ENCODE measurements at places on chromosomes 1 and 21.

GRCh38 chr1:43422995-43423671, 30.6 kb downstream of the HYI start:
- DNase-seq = no peak

- no peak for DNase-seq
Measured at GRCh38 chr1:154582885-154583284, 15.3 kb downstream of the CHRNB2 start.

- DNase-seq = peak; percentile 87
Measured at GRCh38 chr1:225746361-225747179, 31.1 kb upstream of the SRP9 start.

- peak; percentile 14 for DNase-seq
Measured at GRCh38 chr1:40450495-40451237, 390 bp downstream of the ZFP69B start.

- DNase-seq = no peak
Measured at GRCh38 chr1:8031176-8031785, 5.2 kb upstream of the ERRFI1 start.

- no peak for DNase-seq
Measured at GRCh38 chr1:233639611-233640010, 25.7 kb downstream of the KCNK1 start.

DNA sequence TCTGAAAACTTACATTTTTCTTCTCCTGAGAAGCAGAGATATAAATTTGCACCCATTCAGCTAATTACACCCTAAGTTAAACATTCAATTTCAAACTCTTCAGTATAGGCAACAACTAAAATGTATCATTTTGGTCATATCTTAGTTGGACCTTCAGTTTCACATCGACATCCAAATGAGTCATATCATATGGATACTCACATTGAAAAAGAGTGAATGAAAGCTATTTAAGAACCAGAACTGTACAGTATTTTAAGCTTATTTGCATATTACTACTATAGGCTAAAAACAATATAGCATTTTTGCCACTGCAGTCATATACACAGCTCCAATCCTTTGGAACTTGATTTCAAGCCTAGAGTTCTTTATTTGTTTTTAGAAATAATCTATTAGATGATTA, 33.6 kb downstream of the USP25 start:
- no peak for DNase-seq

- no peak for DNase-seq
Measured at GRCh38 chr1:1281533-1282321, 1.5 kb downstream of the SCNN1D start.

DNA sequence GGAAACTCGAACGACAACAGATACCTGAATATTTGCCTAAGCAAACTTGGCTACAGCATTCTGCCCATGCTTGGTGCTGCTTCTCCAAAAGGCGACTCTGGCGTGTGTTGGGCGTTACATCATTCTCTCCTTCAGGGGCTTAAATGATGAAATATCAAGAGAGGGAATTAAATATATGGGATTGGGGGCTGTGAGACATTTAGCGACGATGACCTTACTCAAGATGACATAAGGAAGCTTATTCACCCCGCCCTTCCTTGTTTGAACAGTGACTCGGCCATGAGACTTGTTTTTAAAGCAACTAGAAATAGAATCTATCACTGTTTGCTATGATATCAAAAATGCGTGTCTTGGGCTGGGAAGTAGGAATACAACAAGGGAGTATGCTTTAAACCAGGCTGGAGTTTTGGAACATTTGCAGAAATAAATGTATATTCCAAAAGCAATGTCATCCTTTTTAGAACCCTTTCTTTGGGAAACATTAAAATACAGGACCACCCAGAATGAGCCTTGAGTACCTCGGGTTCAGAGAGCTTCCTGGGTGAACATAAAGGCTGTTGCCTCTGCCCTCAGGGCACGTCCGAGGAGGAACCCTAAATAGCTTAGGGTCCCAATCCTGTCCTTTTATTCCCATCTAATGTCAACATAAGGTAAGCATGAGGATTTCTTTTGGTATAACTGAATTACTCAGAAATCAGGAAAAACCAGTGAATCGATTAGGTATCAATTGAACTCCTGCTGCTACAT, 123.3 kb upstream of the SLC45A1 start:
- no peak for DNase-seq

DNA sequence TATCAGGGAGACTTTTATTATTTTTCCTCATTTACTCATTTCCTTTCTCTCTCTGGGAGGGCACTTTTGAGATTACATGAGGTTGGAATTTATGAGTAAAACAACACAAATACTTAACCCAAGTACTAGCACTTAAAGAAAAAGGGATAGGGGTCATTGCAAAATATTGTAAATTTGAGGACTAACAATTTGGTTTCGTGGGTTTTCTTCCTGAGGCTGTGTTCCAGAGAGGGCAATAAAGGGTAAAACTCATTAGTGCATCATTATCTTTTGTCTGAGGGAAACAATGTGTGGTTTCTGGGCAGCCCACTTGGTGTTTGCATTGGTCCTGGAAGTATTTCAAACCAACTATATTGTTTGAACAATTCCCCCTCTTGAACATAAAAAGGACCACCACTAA, 96.5 kb downstream of the GREM2 start:
- DNase-seq = no peak

- DNase-seq = no peak
Measured at GRCh38 chr1:245704765-245705164, 550.0 kb downstream of the KIF26B start.

DNA sequence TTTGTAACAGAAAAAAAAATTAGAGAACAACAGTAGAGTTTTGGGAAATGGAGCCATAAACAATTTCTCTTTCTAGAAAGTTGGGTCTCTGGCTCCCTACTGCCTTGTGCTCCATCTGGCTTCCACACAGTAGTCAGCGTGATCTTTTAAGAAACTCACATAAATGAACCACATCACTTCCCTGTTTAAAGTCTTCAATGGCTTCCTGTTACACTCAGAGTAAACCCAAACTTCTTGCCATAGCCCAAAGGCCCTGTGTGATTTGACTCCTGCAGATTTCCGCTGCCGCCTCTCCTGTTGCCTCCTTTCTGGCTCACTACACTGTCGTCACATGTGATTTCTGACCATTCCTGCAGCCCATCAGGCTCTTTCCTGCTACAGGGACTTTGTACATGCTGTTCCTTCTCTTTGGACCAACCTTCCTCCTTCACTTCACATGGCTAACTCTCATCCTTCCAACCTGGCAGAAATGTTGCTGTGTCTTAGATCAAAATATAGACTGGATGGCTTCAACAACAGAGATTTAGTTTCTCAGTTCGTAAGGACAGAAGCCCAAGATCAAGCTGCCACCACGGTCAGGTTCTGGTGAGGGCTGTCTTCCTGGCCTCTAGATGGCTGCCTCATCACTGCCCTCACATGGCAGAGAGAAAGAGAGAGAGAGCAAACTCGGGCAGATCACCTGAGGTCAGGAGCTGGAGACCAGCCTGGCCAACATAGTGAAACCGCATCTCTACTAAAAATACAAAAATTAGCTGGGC, 34.0 kb downstream of the OPRD1 start:
- no peak for DNase-seq

DNA sequence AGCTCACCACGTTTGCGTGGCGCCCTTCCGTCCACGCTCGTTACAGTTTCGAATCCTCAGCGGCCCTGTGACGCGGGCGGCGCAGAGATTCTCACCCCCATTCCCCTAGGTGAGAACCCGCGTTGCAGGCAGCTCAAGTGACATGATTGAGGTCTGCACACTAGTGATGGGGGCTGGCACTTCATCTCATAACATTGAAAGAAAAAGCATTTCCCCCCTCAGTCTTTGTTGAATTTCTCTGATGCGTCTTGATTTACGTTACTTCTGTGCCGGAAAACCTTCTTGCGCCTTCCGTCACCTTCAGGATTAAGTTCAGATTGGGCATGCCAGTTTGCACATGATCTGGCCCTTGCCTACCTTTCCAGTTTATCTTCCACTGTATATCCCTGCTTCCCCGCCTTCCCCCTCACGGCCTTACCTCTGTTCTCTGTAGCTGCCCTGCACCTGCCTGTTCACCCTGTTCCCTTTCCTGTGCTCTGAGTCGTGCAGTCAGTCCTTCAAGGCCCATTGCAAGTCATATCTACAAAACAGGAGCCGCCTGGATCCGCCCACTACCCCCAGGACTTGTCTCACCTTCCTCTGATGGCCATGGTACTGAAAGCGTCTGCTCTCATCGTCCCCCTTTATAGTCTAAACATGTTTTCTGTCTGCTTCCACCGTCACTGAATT, 1.1 kb downstream of the CTPS1 start:
- DNase-seq = no peak

DNA sequence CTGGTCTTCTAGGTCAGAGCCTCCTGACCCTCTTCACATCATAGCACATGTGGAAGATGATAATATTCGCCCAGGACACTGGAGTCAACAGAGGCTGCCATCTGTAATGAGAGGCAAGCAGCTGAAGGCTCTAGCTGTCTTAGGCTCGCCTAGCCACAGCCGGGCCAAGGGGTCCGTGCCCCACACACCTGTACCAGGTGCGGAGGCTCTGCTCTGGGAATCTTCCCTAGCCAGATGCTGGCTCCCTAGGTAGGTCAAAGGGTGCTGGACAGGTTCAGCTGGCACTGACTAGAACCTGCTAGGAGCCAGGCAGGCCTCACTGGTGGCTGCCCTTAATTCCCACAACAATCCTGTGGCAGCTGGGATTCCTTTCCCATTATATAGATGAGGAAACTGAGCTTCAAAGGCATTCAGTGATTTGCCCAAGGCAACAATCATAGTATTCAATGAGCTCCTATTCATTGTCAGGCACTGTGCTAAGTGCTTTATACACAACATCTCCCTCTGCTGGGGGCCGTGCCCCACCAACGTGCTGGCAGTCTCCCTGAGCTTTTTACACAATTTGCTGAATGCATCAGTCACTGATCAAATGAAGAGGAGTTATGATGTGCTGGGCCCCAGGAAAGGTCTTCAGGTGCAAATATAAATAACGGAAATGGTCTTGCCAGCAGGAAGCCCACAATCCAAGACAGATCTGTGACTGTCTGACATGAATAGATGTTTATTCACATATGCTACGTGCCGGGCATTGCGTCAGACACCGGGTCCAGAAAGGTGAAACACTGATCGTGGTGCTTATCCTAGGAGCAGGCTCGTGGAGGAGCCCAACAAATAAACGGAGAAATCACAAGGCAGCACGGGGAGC, 58.0 kb downstream of the DDX20 start:
- DNase-seq = no peak

- no peak for DNase-seq
Measured at GRCh38 chr1:214380396-214380795, 99.4 kb downstream of the SMYD2 start.

- peak; percentile 99 for DNase-seq
Measured at GRCh38 chr1:167791281-167792187, 69.8 kb downstream of the MPZL1 start.

- no peak for DNase-seq
Measured at GRCh38 chr1:219099307-219099706, 74.4 kb upstream of the LYPLAL1 start.

GRCh38 chr1:24912376-24913273, 17.5 kb downstream of the RUNX3 start:
- no peak for DNase-seq

DNA sequence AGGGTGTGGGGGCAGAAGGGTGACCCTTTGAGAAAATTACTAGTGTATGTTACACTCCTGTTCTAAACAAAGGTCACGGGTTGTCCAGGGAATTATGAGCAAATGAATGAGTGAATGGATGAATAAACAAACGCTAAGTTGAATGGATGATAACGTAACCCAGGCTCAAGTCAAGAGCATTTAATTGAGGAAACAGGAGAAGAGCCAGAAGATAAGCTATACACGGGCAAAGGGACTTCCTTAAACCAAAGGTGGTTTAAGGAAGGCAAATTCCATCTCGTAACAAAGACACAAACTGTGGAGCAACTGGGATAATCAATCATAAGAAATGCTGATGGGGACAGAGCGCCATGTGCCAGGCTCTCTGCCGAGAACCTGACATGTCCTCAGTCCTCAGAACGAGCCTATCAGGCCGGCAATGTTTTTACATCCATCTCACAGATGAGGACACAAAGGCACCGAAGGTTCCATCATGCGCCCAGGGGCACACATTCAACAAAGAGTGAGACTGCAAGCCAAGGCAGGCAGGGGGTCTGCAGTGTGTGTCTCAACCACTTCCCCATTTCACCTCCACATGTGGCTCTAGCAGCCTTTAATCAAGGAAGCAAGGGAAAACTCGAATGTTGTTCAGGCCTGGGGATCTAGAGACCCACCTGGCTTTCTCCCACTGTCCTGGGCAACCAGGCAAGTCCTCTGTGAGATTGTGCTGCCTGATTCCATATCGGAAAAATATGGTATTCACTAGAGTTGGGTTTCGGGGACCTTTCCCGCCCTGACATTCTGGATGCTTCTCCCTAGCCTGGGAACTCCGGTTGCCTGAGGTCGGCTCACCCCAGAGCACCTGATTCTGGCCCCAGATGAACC, 126.8 kb upstream of the EDN2 start:
- no peak for DNase-seq

DNA sequence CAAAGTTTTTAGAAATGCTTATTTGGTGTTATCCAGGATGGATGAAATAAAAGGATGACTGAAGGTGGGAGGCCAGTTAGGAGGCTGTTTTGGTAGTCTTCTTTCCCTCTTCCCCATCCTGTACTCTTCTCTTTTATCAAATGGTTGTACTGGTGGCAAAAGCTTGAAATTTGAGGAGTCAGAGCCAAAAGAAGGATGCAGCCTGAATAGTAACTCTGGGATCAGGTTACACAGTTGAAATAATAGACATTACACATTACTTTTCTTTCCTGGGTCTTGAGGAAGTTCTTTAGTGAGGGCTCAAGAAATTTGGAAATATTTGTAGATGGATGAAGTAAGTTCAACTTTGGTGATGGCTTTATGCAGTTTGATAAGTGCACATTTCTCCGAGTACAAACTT, 108.6 kb downstream of the GPR52 start:
- DNase-seq = no peak

DNA sequence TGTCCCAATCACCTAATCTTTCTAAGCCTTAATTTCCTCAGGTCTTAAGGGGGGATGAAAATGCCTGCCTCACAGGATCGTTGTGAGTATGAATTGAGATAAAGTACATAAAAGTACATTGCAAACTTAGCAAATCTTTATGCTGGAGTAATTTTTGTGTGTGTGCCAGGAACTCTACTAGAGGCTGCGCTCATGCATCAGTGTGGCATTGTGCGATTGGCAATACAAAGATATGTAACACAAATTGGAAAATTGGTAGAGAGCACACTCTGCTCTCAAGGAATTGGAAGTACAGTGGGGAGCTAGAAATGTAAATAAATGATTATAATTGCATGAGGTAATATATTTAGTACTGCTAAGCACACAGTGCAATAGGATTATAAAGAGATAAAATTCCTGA, 398.3 kb downstream of the DUSP10 start:
- no peak for DNase-seq

- DNase-seq = no peak
Measured at GRCh38 chr21:25963181-25963580, 207.4 kb downstream of the APP start.

- no peak for DNase-seq
Measured at GRCh38 chr1:185573677-185574076, 160.5 kb upstream of the HMCN1 start.

GRCh38 chr1:223836586-223836985, 9.2 kb downstream of the TP53BP2 start:
- no peak for DNase-seq

- no peak for DNase-seq
Measured at GRCh38 chr1:50023292-50024159, at the start of gene AGBL4. TSS of gene AGBL4 (minus strand) at chr1:50023954.

DNA sequence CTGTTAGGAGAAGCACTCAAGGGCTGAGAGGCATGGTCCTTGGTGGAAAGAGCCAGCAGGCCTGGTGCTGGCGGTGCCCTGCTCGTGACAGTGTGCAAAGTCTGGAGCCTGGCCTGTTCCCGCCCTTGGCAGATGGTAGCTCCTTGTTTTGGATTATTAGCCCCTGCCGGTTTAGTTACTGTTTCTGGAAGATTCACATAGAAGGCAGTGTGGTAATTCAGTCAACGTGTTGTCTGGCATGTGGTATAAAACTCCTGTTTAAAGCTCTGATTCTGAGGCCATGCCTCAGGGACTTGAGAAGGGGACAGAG, 6.8 kb downstream of the PKNOX1 start:
- no peak for DNase-seq
